SK-N-SH (cell line): ENCODE measurements at places on chromosomes 13 and 19. TPM values are rescaled to one million over a fixed set of nuclear protein-coding genes. Genes with fewer than 3 reads are reported as not detected.
A peak's percentile ranks its signal among the peaks of the same experiment; 100 is the strongest.

DNA sequence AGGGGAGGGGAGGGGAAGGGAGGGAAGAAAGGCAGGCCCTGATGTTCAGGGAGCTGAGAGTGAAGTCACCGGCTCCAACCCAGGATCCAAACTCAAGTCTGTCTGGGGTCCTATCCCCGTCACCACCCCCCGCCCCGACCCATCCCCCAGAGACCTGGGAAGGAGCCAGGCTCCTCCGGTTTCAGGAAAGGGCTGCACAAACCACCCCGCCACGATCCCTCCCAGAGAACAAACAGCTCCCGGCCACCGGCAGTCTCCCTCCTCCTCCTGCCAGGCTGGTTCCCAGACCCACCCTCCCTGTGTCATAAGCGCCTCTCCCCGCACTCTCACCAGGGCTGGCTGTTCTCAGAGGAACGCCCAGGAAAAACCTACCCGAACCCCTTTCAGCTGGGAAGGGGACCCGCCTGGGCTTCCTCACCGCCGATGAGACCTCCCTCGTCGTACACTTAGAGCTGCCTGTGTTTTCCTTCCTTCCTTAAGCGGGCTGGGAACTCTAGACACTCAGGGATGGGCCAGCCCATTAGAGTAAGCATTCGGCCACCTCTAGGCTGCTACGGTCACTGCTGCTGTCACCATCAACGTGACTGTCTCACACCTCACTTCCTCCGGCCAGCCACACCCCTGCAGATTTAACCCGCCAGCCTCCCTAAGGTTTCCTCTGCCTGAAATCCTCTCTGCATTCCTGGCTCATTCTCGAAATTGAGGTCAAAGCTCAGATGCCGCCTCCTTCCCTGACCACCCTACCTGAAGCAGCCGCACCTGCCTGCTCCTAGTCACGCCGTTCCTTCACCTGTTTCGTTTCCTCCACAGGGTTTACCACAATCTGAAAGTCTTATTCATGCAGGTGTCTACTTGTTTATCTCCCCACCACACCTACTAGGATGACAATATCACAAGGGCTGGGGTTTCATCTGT, 6.3 kb upstream of the RDH13 start:
- no peak overlapping the region for H3K4me3 ChIP-seq
- H3K36me3 ChIP-seq = no peaks in the 10 kb centered on the region
- H3K4me1 ChIP-seq = peaks cover 5% of the 10 kb centered on the region; the same call in 1 of the 2 replicates
- H3K27me3 ChIP-seq = peaks cover 7% of the 10 kb centered on the region; the same call in 1 of the 2 replicates
- no peak overlapping the region for H3K27ac ChIP-seq
- peak; percentile 66 for DNase-seq

DNA sequence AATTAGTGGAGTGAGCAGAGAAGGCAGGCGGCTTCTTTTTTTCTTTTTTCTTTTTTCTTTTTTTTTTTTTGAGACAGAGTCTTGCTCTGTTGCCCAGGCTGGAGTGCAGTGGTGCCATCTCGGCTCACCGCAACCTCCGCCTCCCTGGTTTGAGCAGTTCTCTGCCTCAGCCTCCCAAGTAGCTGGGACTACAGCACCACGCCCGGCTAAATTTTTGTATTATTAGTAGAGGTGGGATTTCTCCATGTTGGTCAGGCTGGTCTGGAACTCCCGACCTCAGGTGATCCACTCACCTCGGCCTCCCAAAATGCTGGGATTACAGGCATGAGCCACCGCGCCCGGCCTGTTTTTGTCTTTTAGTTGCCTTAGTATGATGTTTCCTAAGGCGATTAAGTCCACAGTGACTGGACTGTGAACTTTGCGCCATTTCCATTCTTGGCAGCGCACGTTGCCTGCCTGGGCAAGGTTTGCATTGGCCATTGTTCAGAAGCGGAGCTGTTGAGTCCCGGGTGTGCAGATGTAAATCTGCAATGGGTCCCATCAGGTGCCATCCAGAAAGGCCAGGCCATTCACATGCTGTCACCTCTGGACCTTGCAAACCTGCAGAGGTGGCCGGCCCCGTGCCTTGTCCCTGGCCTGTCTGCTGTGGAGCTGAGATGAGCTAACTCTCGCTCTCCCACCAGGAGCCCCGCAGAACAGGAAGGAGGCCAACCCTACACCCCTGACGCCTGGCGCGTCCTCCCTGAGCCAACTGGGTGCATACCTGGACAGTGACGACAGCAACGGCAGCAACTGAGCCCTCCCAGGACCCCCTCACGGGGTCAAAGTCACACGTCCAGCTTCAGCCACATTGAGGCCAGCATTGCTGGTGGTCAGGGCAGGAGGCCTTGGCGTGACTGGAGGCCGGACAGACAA, 10.9 kb upstream of the SHD start:
- H3K4me3 ChIP-seq = peak overlapping the region; percentile 12; the same call in 1 of the 2 replicates
- H3K27ac ChIP-seq = no peak overlapping the region
- H3K27me3 ChIP-seq = no peaks in the 10 kb centered on the region
- no peaks in the 10 kb centered on the region; the same call in 1 of the 2 replicates for H3K36me3 ChIP-seq
- H3K4me1 ChIP-seq = no peaks in the 10 kb centered on the region

The CYP2A13 gene
- polyA plus RNA-seq = not detected in 2 replicates

The SULT2A1 gene
- not detected in 2 replicates for polyA plus RNA-seq

GRCh38 chr19:50384685-50385535, 763 bp downstream of the POLD1 start:
- peaks cover 40% of the 10 kb centered on the region; the same call in 1 of the 2 replicates for H3K36me3 ChIP-seq
- no peaks in the 10 kb centered on the region for H3K27me3 ChIP-seq
- H3K27ac ChIP-seq = peak overlapping the region; percentile 76
- H3K4me1 ChIP-seq = peaks cover 13% of the 10 kb centered on the region; the same call in 1 of the 2 replicates

DNA sequence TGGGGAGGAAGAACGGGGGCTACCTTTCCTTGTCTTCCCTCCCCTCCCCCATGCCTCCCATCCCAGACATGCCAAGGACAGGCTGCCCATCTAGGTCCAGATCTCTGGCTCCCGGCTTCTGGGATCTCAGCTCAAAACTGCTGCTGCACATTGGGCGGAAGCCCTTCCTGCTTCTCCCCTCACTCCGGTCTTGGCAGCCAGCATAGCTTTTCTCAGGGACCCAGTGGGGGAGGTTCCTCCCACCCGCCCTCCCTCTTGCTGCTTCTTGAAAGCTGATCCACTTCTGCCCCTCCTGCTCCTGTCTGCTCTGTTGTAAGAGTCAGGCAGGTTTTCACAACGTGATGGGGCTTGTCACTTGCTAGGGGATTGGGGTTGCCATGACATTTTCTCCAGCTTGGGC, 21.7 kb upstream of the RNF17 start:
- H3K36me3 ChIP-seq = no peaks in the 10 kb centered on the region
- H3K27me3 ChIP-seq = no peaks in the 10 kb centered on the region
- H3K4me3 ChIP-seq = no peak overlapping the region

DNA sequence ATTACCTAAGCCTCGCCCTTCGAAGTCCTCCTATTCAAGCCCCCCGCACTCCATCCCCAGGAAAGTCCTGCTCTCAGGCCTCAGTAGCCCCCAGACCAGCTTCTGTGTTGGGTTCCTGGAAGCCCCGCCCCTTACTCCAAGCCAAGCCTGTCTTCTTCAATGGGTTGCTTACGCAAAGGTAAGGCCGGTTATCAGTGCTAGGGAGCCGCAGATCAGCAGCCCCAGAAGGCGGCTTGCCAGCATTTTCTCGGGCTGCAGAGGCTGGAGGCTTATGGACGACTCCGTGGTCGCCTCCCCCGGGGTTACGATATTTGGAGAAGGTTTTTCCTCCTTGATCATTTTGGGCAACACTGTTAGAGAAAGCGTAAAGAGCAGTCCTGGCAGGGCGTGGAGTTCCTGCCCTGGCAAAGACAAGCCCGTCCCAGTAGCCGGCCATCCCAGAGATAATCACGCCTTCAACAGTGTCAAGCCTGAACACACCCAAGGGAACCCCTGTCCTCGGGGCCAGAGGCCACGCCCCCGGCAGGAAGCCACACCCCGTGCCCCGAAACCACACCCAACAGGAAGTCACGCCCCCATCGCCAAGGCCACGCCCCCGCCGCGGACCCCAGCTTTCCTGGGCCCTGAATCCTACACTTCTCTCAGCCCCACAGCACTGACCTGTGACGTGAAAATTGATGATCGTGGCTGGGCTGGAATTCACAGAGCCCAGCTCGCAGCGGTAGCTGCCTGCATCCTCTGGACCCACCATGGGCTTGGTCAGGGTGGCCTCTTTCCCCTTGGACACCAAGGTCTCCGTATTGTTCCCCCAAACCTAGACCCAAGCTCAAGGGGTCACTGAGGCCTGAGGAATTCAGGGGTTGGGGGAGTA, 954 bp upstream of the RASIP1 start:
- H3K27me3 ChIP-seq = no peaks in the 10 kb centered on the region
- H3K36me3 ChIP-seq = no peaks in the 10 kb centered on the region
- peak; percentile 81 for DNase-seq
- H3K4me1 ChIP-seq = peaks cover 16% of the 10 kb centered on the region; the same call in 1 of the 2 replicates
